ENCODE measurements at places on chromosomes 1 and 21.

DNA sequence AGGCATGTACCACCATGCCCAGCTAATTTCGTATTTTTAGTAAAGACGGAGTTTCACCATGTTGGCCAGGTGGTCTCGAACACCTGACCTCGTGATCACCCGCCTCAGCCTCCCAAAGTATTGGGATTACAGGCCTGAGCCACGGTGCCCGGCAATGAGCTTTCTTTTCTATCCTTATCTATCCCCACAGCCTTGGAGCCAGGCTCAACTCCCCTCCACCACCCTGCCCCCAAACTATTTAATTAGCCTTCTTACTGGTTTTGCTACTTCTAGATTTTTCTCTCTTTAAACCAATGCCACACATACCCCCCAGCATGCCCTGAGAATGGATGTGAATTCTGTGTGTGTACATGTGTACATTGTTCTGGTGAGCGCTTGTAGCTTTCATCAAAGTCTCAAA lies 5.7 kb upstream of the VANGL2 start:
- no peak for DNase-seq

- no peak for DNase-seq
These were observed 81.5 kb downstream of the DMRTB1 start for GRCh38 chr1:53540604-53541262.

DNA sequence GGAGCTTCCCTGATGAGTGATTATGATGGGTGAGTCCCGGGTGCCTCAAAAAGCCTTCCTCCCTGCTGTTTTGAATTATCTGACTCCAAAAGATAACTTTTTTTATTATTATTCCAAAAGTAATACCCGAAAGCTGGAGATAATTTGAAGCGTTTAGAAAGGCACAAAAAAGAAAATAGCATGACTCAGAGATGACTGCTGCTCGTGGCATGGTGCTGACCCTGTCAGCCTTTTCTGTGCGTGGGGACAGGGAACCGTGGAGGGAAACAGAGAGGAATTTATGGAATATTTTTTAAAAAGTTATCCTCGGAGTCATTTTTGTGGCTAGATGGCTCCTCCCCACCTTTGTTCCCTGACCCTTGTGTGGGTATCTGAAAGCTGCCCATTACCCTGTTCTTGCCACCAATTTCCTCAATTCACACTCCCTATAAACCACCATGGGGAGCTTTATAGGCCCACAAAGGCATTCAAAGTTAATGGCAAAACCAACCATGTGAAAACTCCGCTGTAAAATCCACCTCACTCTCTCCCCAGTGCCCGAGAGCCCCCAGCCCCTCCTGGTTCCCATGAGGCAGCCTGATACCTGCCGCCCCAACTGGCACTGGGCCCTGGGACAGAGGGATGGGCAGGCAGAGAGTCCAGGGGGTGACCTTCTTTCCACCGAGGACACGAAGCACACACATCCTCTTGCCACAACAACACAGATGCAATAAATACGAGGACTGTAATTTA lies 37.5 kb downstream of the IGSF21 start:
- DNase-seq, result no peak

DNA sequence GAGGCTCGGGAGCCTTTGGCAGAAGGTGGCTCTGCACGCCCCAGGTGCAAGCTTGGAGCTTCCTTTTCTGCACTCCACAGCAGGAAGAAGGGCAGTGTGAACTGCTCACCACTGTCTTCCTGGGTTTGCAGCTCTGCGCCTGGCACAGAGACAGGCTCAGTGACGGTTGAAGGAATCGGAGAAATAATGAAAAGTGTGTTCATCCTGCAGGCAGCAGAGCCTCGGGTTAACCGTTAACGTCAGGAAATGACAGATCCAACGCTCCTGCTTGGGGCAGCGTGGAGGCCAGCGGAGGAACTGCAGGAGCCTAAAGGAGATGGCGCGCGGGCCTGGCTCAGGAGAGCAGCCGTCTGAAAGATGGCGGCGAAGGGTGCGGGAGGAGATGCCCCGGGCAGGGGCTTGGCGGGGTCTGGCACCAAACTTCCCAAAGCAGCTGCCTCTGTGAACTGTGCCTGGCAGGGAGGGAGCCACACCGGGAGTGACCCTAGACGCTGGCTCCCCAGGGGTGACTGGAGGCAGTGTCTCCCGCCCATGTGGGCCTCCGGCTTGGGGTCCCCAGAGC lies 10.9 kb upstream of the SAMD11 start:
- no peak for DNase-seq

- no peak for DNase-seq
These were observed 2.2 kb downstream of the CACNA1E start for GRCh38 chr1:181485287-181486097.

GRCh38 chr1:222331765-222332164 lies 216.1 kb downstream of the HHIPL2 start:
- no peak for DNase-seq

GRCh38 chr1:156101880-156102279 lies 12.6 kb upstream of the LMNA start:
- no peak for DNase-seq

Measured in astrocyte of the cerebellum (primary cell).